ENCODE measurements at places on chromosomes 1 and 21.

DNA sequence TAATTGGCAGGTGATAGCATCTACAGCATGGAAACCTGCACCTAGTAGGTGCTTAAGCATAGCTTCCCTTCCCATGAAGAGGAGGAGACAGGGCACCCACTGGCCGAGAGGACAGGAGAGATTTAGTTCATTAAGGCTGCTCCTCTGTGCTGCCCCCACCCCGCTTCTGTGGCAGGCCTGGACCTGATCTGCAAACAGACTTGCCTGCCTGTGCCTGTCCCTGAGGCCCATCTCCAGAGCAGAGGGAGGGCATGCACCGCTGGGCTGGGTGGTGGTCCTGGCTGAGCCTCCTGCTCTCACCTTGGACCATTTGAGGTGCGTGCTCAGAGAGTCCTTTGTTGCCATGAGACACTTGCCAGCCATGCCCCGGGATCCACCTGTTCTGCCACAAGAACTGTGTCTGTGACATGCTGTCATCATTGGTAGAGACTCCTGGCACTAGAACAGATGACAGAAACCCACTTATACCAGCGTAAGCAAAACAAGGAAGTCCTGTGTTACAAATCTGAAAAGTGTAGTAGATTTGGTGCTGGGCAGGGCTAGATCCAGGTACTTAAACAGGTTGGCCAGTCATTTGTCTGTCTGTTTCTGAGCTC, 55.6 kb downstream of the PTPRF start:
- no peak for DNase-seq

- no peak for DNase-seq
Observed at GRCh38 chr1:243708210-243708609, 141.8 kb downstream of the AKT3 start.

DNA sequence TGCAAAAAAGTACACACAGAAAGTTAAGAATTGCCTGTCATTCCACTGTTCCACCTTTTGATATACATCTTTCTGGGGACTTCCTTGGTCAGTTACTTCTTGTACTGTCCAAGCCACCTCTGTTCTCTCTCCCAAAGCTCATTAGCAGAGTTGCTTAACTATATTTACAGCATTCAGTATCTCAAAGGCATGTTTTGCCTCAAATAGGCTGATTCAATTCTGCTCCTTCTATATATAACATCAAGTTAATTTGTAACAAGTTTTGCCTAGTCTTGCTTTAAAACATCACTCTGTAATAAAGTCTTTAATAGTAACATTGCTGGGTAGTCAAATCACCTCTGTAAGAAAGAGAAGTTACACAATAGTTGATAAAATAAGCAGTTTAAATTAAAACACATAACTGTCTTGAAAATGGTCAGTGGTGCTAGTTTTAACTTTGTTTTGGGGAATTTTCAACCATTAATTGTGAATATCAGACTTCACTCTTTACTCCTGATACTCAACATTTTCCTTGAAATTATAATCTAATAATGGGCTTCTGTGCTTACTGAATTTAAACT, 35.7 kb downstream of the EDARADD start:
- DNase-seq, result no peak

- DNase-seq, result no peak
Observed at GRCh38 chr1:226436472-226436854, 28.6 kb upstream of the PARP1 start.

All from stimulated activated CD4-positive, alpha-beta T cell treated with anti-CD3 and anti-CD28 coated beads, Interleukin-15, amount 100 ng/mL, for 48 hours (primary cell).